Activated T-cell treated with anti-CD3 and anti-CD28 coated beads for 4 hours (primary cell): ENCODE measurements at places on chromosomes 5 and 9.

DNA sequence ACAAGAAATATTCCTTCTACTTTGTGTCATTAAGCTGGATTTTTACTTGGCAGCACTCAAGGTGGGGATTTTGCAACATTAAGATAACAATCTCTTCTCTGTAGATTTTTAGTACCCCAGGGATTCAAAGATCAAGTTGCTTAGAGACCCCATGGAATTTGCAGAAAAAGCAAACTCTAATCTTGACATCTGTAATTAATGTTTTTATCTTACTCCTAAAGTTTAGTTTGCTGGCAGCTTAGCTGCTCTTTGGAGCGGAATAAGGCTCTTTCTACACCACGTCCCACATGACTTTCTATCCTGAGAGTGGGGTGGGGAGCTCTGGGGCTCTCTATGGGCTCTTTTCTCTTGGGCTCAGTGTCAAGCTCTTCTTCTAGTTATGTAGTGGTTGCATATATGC is 21.7 kb upstream of the SPDL1 start:
- no peak for DNase-seq

GRCh38 chr9:13324988-13325387 is 45.5 kb upstream of the MPDZ start:
- no peak for DNase-seq

DNA sequence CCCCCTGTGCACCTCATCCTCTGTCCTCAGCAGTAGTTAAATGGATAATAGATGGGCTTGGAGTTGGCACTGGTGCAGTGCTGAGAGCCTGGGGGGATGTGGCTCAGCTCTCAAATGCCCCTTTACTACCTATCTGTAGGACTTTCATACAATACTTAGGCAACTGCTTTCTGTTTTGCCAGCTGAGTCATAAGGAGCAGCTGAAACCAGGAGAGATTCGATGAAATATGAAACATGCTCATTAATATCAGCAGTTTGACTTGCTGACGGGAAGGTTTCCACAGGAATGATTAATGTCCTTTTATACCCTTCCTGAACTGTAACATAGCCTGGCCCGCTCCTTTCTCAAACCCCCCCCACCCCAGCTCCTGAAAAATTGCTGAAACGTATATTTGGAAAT is 142.6 kb downstream of the SAXO1 start:
- DNase-seq, result no peak

DNA sequence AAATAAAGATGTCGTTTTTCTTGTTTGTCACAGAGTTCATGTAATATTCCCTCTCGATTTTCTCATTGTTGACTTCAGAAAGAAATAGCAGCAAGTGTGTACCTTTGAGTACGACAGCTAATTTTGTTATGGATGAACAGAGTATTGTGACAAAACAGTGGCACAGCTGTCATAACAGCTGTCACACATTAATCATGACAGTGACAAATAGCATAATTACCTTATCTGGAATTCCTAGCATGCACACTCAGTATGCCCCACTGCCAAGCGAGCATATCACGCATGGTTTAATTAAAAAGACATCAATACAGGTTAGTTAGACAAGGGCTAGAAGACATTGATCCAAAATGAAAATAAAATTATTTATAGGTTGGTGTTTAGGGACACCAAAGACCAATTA is 375.1 kb downstream of the SPATA31D1 start:
- no peak for DNase-seq

DNA sequence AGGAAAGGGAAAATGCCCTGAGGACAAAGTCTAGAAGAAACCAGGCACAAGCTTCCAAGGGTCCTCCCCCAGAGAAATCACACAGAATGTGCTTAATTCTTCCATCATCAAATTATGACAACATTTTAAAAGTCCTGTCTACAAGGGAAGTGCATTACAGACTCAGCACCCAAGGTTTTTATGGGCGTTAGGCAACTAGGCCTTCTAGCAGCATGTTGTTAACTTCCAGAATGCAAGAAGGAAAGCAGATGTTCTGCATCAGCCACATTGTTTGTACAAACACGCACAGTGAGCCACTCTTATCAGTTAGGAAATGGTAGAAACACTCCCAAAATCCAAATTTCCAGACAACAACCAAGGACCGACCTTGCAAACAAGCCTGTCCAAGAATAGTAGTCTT is 26.5 kb downstream of the SMC5 start:
- DNase-seq, result no peak

- DNase-seq, result no peak
Observed at GRCh38 chr5:168724227-168724626, 145.1 kb upstream of the PANK3 start.

DNA sequence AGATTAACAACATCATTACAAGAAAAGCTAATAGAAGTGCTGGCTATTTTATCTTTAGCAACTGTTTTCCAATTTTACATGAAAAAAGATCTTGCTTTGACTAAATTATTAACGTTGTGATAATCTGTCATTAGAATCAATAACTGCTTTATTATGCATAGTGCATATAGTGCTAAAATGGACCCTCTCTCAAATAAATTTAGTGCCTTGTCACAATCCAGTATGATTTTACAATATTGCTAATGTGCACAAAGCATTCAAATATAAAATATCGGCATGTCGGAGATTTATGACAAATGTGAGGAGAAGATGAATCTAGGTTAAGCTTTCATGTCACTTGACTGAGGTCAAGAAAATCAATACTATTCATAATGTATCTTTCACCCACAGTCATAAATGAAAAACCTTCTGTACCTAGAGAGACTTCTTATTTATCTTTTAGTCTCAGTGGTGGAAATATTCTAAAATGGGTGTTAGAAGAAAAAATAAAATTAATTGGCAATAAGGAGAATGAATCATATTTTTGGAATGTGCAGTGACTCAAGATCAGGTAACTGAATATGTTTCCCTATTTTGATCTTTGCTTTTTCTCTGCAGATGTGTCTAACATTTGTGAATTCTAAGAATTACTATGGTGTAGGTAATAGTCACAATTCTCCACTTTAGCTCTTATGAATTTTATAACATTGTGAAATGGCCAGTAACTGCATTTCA is 672.9 kb upstream of the GRAMD2B start:
- no peak for DNase-seq

DNA sequence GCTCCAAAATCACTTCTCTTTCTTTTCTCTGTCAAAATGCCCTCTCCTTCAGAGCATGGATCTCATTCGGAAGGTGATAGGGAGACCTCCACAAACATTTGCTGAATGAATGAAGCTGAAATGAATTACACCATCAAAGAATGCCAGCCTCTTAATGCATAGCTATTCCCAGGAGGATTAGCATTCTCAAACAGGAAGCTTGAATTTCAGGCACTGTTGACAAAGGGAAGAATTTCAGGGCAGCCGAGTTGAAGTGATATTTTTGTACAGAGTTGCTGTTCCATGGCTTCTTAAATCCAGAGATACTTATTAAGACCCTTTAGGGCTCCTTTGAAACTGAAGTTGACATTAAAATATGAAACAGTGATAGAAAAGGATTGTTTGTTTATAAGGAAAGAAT is 18.8 kb downstream of the HBEGF start:
- no peak for DNase-seq

DNA sequence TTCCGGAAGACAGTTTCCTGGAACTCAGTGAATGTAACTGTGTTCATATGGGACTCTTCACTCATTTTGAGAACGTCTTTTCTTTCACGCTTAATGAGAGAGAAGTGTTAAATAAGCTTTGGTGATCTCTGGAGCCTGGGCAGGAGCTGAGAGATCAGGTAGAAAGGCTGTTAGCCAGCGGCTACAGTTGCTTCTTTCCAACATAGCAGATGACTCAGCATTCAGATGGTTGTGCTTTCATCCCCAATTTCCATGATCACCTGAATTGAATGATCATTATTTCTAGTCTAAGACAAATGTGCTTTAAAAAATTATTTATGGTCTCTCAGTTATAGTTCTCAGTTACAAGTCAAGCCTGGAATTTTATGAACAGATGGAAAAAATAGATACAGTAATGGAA is 234.5 kb downstream of the ADAMTSL1 start:
- no peak for DNase-seq

GRCh38 chr5:94031631-94032030 is 290.2 kb upstream of the POU5F2 start:
- DNase-seq, result no peak

DNA sequence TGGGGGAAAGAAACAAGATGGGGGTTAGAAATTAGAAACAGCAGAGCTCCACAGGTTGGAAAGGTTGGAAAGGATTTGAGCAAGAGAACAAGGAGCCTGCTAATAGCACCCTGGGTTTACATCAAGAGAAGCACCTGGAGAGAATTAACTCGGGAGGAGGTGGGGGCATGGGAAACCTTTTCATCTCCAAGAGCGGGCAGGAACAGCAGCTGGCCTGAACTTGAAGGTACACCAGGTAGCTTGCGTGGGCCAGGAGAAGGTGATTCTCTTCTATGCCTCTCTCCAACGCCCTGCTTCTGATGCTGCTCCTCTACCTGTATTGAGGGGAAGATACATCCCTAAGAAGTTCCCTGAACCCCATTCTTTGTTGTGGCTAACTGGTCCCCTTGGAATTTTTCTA is 37.1 kb upstream of the GLRX start:
- no peak for DNase-seq
